SW 1271 (cell line): ENCODE measurements at places on chromosomes 1 and 21.

DNA sequence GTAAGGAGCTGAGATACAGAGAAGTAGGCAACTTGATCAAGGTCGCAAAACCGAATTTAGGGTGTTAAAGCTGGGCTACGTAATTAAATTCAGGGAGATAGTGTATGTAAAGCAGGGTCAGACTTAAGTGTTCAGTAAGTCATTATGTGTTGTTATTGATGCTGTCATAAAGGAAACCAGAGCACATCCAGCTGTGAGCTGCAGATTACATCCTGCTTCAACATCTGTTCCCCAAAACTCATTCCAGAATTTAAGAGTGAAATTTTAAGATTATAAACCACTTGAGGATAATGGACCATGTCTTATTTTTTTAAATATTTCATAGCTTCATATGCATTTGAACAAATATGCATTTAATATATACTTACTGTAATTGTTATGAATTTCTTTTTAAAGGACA, 49.7 kb downstream of the IVNS1ABP start:
- DNase-seq = no peak

GRCh38 chr1:185853739-185854138, 119.5 kb downstream of the HMCN1 start:
- no peak for DNase-seq

DNA sequence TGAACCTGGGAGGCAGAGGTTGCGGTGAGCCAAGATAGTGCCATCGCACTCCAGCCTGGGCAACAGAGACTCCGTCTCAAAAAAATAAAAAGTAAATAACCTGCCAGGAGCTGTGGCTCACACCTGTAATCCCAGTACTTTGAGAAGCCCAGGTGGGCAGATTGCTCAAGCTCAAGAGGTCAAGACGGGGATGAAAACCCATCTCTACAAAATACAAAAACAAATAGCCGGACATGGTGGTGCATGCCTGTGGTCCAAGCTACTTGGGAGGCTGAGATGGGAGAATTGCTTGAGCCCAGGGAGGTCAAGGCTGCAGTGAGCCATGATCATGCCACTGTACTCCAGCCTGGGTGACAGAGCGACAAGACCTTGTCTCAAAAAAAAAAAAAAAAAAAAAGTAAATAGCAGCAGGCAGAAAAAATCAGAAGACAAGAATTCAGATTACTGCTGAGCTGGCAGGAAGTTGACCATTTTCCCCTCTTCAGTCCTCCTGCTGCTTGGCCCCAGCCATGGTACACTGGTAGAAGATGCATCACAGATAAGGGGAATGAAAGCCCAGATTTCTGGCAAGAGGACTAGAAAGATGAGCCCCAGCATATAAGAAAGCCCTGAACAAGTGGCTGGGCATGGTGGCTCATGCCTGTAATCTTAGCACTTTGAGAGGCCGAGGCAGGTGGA, 97.6 kb downstream of the TOMM20 start:
- DNase-seq = no peak

DNA sequence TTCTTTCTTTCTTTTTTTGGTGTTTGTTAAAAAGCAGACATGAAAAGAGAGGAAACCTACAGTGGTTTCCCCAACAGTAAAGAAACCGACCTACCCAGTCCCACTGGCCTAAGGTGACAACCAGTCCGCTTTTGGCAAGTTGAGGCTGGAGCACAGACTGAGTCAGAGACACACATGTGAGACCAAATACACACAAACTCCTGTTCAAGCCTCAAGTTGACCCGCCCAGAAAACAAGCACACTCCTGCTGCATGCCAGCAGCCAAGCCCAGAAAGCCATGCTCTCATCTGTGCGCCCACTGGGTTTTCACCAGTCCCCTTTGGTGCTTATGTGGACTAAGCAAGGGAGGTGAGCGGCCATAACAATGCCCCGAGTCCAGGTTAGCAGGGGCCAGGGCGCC, 64.6 kb upstream of the GPR153 start:
- no peak for DNase-seq

- peak; percentile 7 for DNase-seq
Observed at GRCh38 chr1:145720878-145721671, 1.8 kb downstream of the CD160 start.

GRCh38 chr21:45432575-45433255, 27.8 kb downstream of the COL18A1 start:
- DNase-seq = no peak

DNA sequence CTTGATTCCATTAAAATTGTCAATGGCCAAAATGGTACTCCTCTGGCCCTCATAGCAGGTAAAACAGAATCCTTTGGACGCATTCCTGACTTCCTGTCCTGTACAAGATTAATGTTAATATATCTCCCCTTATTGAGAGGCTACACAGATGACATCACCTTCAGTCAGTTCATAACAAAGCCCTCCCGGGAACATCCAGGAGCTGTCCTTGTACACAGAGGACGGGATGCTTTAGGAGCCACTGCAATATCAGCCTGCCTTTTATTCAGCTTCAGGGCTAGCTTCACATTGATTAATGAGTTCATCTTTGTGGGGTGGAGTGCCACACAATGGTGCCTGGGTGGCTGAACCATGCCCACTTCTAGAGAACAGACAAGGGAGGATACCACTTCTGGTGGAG, 235.1 kb downstream of the NRIP1 start:
- no peak for DNase-seq

DNA sequence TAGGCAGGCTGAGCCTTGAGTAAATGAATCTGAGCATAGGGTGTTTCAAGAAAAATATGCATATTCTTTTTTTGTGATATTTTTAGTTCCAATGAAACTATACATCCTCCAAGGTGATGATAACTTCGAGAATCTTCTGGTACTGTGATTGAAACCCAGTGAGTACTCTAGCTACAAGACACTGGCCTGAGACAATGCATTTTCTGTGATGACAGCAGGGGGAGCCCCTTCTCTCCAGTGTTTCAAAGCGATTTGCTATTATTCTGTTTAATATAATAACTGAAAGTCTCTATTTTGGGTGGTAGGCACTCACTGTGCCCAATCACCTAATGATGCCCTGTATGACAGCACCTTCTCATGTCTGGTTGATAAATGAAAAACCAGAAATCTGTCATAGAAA, 12.1 kb downstream of the IRF2BP2 start:
- DNase-seq = peak; percentile 49

- DNase-seq = no peak
Observed at GRCh38 chr1:87204921-87205320, 123.8 kb upstream of the LMO4 start.

- DNase-seq = no peak
Observed at GRCh38 chr1:77388661-77389060, 106.8 kb downstream of the AK5 start.

DNA sequence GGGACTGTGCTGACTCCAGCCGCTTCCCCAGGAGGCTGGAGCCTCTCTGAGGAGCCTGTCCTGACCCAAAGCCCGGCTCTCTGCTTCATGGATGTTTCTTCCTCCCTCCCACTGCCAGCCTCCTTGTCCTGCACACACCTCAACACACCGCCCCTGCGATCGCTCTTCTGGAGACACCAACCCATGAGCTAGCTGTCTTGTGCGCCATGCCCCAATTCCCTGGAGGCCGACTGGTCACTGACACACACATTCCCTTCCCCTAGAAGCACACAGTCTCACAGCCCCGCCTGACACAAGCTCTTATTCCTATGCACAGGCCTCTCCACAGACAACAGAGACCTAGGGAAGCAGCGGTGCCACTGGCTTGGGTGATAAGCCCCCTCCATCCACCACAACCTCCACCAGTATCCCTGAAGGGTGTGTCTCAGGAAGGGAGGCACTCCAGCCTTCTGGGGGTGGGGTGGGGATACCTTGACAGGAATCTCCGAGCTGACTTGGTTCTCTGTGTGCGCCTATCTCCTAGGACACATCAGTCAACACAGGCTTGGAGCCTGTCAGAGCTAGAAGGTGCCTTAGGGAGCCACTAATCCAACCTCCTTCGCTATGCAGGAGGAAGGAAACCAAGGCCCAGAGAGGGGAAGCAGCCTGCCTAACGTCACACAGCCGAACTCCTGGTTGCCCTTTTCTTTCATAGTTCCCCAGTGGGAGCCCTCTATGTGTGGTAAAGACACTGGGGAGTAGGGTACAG, 31.1 kb downstream of the AHDC1 start:
- no peak for DNase-seq

DNA sequence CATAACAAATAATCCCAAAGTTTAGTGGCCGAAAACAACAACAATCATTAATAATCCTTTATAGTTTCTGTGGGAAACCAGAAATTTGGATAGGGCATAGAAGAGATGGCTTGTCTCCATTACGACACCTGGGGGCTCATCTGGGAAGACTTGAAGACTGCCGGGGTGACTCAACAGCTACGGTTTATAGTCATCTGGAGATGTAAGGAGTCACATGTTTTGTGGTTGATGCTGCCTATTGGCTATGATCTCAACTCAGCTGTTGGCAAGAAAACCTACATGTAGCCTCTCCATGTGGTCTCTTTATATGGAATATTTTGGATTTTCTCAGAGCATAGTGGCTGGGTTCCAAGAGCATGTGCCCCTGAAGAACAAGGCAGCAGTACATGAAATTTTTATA, 29.3 kb upstream of the TSPAN2 start:
- DNase-seq = no peak
